Vagina (tissue), 2 donors: ENCODE measurements at places on chromosomes 4 and X.

DNA sequence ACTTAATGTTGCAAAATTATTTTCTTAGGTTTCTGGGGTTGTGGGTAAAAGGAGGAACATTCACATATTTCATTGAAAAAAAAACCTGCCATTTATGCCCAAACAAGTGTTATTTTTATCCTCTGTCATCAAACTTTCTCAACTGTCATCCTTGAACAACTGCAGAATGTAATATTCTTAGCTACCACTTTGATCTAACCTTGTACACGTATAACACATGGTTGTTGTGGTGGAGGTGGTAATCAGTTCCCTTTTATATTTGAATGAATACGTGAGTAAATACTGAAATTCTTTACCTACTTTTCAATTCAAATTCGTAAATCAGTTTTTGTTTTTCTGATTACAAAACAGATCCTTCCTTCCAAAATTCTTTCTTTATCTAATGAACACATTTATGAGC, 3.8 kb upstream of the AMMECR1 start:
- no peaks in the 10 kb centered on the region for H3K4me1 ChIP-seq
- H3K4me3 ChIP-seq, result no peak overlapping the region
- DNase-seq, result no peak

GRCh38 chr4:23039818-23040217, 347.1 kb downstream of the GBA3 start:
- no peaks in the 10 kb centered on the region for H3K36me3 ChIP-seq
- no peak for DNase-seq
- no peak overlapping the region for H3K4me3 ChIP-seq
- no peaks in the 10 kb centered on the region for H3K27me3 ChIP-seq

- no peaks in the 10 kb centered on the region for H3K4me1 ChIP-seq
- no peaks in the 10 kb centered on the region for H3K36me3 ChIP-seq
- no peak overlapping the region for H3K27ac ChIP-seq
- DNase-seq, result no peak
- no peak overlapping the region for H3K4me3 ChIP-seq
- H3K27me3 ChIP-seq, result no peaks in the 10 kb centered on the region
Measured at GRCh38 chr4:54823616-54824015, 165.9 kb downstream of the KIT start.

- no peaks in the 10 kb centered on the region for H3K36me3 ChIP-seq
- H3K4me3 ChIP-seq, result no peak overlapping the region
- DNase-seq, result no peak
- peaks cover 17% of the 10 kb centered on the region for H3K4me1 ChIP-seq
Measured at GRCh38 chr4:113950207-113950606, 29.2 kb downstream of the ARSJ start.

DNA sequence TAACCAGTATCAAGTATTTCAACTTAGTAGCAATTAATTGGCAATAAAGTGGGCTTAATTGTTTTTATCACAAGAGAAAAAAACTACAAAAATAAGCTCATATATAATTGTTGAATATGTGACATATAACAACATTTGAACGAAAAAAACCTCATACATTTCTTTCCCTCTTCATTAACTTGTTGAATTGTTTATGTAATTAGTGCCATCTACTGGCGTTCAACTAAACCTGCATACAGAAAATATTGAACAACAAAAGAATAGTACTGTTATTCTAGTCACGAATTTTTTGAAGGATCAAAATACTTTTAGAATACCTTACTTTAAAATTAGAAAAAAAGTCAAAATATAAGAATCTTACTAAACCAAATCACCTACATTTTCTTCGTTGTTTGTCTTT, 586.5 kb upstream of the FTHL17 start:
- no peak for DNase-seq
- no peaks in the 10 kb centered on the region for H3K4me1 ChIP-seq
- H3K27ac ChIP-seq, result no peak overlapping the region

- H3K4me3 ChIP-seq, result no peak overlapping the region
- no peaks in the 10 kb centered on the region for H3K27me3 ChIP-seq
- no peak for DNase-seq
- no peaks in the 10 kb centered on the region for H3K36me3 ChIP-seq
- peaks cover 17% of the 10 kb centered on the region for H3K4me1 ChIP-seq
Measured at GRCh38 chr4:154622598-154622997, 10.1 kb upstream of the FGG start.
